ENCODE measurements at places on chromosomes 1 and 21. TPM values are rescaled to one million over a fixed set of nuclear protein-coding genes. Genes with fewer than 3 reads are reported as not detected.
A peak's percentile ranks its signal among the peaks of the same experiment; 100 is the strongest.

GRCh38 chr1:1166642-1167397 lies 6.9 kb upstream of the TTLL10 start:
- no peak for DNase-seq
- H3K36me3 ChIP-seq, result no peaks in the 10 kb centered on the region
- peaks cover 15% of the 10 kb centered on the region for H3K4me1 ChIP-seq
- no peak overlapping the region for H3K4me3 ChIP-seq
- H3K27me3 ChIP-seq, result no peaks in the 10 kb centered on the region

DNA sequence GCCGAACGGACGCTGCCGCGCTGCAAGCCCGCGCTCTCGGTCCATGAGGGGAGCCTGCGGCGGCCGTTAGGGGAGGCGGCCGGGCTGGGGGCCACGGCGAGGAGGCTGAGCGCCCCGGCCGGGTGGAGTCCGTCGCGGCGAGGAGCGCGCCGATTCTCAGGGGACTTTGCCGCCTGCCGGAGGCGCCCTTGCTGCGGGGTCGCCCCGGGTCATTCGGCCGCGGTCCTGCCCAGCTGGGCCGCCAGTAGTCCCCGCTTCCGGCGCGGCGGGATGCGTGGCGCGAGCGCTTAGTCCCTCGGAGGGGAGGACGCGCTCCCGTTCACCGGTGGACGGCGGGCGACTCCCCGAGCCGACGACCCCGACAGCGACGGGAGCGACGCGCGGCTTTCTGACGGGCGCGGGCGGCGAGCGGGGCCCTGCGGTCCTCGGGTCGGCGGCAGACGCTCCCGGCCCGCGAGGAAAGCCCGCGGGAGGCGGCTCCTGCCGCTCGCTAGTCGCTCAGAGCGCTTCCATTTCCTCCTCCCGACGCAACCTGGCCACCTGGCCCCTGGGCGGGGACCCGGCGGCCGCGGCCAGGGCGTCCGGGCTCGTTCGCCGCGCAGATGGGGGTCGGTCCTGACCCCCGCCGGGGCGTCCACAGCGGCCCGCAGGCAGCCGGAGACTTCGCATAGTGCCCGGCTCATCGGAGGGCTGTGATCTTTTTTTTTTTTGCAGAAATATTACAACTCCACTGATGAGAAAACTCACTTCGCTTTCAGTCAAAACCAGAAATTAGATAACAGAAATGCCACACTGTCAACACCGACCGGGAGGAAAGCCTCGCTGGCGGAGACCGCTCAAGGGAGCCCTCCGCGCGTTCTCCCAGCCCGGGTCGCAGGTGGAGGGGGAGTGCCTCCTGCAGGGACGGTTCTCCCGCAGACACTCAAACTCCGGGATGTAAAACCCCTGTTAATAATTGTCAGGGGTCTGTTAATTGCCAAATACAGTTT lies 641 bp upstream of the ZBTB21 start:
- peaks cover 16% of the 10 kb centered on the region for H3K36me3 ChIP-seq
- H3K27me3 ChIP-seq, result no peaks in the 10 kb centered on the region
- peaks cover 11% of the 10 kb centered on the region for H3K4me1 ChIP-seq
- DNase-seq, result no peak
- peak overlapping the region; percentile 41 for H3K4me3 ChIP-seq

DNA sequence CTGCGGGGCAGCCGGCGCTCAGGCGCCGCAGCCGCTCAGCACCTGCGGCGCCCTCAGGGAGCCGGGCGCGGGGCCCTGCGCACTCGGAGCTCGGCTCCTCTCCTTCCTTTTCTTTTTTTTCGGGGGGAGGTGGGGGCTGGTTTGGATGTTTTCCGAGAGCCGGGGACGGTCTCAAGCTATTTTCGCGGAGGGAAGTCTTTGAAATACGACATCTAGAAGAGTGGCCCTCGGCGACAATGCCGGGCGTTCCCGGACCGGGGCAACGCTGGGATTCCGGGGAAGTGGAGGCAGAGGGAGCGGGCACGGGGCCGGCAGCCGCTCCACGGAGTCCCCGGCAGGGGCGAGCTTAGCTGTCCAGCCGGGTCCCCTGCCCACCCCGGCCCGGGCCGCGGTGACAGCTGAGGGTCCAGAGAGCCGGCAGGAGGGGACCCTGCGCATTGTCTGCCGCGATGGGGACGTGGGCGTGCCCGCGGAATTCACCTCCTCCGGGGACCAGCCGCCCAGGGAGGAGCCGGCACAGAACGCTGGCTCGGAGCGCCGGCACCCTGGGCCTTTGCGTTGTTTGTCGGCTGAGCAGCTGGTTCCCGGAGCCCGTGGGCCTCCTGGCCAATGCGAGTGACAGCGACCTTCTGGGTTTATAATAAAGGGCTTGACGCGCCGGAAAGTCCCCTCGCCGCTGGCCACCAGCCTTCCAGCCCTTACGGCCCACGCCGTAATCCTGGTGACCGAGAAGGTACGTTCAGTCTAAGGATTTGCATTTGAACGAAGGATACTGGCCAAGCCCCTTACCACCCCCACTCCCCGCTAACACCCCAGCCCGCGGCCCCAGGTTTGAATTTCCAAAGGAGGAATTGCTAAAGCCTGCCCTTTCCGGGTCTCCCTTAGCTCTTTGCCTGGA lies 582 bp downstream of the SLC37A1 start:
- H3K4me1 ChIP-seq, result peaks cover 55% of the 10 kb centered on the region
- H3K27me3 ChIP-seq, result no peaks in the 10 kb centered on the region
- peak overlapping the region; percentile 62 for H3K27ac ChIP-seq
- DNase-seq, result no peak
- no peaks in the 10 kb centered on the region for H3K36me3 ChIP-seq

GRCh38 chr1:202202500-202203168 lies 9.0 kb downstream of the LGR6 start:
- no peaks in the 10 kb centered on the region for H3K27me3 ChIP-seq
- peaks cover 31% of the 10 kb centered on the region for H3K4me1 ChIP-seq
- no peak overlapping the region for H3K4me3 ChIP-seq
- no peaks in the 10 kb centered on the region for H3K36me3 ChIP-seq
- DNase-seq, result no peak

DNA sequence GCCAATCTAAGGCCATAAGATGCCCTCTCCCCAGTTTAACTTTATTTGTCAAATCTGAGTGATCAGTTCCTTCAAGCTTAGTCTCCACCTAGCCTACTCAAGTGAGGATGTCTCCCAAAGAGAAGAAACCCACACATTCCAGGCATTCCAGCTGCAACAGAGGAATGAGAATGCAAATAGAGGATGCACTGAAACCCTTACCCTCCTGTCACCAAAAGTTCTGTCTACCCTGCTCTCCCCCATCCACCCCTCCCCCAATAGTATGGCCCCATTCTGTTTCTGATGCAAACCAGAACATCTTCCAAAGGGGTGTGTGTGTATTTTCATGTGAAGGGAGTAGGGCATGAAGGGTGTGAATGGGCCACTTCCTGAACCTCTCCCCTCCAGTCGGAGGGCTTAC lies 3.0 kb downstream of the DUSP23 start:
- H3K4me1 ChIP-seq, result 0 out of 2 replicates have a peak, but pooled peaks cover 3% of the 10 kb centered on the region
- DNase-seq, result no peak
- H3K4me3 ChIP-seq, result no peak overlapping the region
- no peak overlapping the region for H3K27ac ChIP-seq
- H3K36me3 ChIP-seq, result no peaks in the 10 kb centered on the region
- no peaks in the 10 kb centered on the region for H3K27me3 ChIP-seq

- no peaks in the 10 kb centered on the region for H3K36me3 ChIP-seq
- H3K27ac ChIP-seq, result no peak overlapping the region
- no peaks in the 10 kb centered on the region for H3K4me1 ChIP-seq
- H3K27me3 ChIP-seq, result peaks cover 13% of the 10 kb centered on the region
These were observed 93.1 kb downstream of the TMEM53 start for GRCh38 chr1:44581205-44581604.

- H3K4me3 ChIP-seq, result no peak overlapping the region
- DNase-seq, result peak; percentile 76
- H3K27ac ChIP-seq, result no peak overlapping the region
- H3K4me1 ChIP-seq, result peaks cover 4% of the 10 kb centered on the region
- no peaks in the 10 kb centered on the region for H3K36me3 ChIP-seq
These were observed 183.3 kb upstream of the TMEM51 start for GRCh38 chr1:14970115-14970798.

- H3K27me3 ChIP-seq, result no peaks in the 10 kb centered on the region
- no peak overlapping the region for H3K27ac ChIP-seq
- peaks cover 17% of the 10 kb centered on the region for H3K4me1 ChIP-seq
- no peaks in the 10 kb centered on the region for H3K36me3 ChIP-seq
- DNase-seq, result no peak
These were observed 22.3 kb downstream of the NAV1 start for GRCh38 chr1:201561195-201561564.

DNA sequence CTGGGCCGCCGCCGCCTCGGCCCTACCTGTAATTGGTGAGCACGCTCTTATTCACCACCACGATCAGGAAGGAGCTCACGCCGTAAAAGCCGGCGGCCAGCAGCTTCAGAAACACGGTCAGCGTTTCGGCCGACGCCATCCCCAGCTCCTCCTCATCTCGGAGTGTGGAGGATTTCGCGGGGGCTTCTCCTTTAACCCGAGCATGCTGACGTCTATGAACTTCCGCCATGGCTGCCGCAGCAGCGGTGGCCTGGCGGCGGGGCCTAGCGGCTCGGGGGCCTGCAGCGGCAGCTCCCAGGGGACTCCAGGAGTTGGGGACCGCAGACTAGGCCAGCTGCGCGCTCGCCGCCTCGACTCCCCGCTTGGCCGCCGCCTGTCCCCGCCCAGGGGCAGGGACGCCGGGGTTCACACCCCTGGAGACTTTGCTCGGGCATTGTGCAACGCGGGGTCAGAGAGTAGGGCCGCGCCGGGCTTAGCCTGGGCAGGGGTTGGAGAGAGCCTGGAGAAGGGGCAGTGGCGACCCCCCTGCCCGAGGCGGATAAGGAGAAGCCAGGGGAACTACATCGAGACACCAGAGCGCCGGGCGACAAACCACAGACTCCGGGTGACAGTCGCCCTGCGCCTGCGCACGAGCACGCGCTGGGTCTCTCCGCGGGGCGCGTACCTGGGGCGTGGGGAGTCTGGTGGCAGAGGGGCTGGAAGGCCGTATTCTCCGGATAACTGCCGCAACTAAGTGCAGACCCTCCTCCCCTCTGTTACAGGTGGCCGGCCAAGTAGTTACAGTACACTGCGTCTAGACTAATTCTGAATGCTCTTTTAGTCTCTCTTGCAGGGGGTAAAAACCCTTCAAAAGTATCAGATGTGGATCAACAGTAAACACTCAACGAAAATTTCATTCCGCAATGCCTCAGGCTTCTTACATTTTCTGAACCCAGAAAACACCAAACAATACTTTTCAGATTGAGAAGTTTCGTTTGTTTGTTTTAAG lies at the start of gene SLC35D1:
TSS of gene SLC35D1 (minus strand) at position 364 of the 988 bp plus-strand sequence. CDS start at position 229, 135 bp downstream.
- DNase-seq, result peak; percentile 44
- H3K27me3 ChIP-seq, result no peaks in the 10 kb centered on the region

- H3K4me1 ChIP-seq, result no peaks in the 10 kb centered on the region
- H3K4me3 ChIP-seq, result no peak overlapping the region
- no peak overlapping the region for H3K27ac ChIP-seq
- DNase-seq, result no peak
- H3K27me3 ChIP-seq, result peaks cover 91% of the 10 kb centered on the region
These were observed 30.9 kb upstream of the PLXNA2 start for GRCh38 chr1:208275083-208275482.

GRCh38 chr21:38140207-38140903 lies 116.4 kb upstream of the KCNJ15 start:
- H3K27me3 ChIP-seq, result no peaks in the 10 kb centered on the region
- H3K27ac ChIP-seq, result no peak overlapping the region
- no peak for DNase-seq
- H3K4me3 ChIP-seq, result no peak overlapping the region
- H3K36me3 ChIP-seq, result no peaks in the 10 kb centered on the region
- no peaks in the 10 kb centered on the region for H3K4me1 ChIP-seq

- no peaks in the 10 kb centered on the region for H3K4me1 ChIP-seq
- no peak overlapping the region for H3K4me3 ChIP-seq
- DNase-seq, result no peak
- H3K27ac ChIP-seq, result no peak overlapping the region
- no peaks in the 10 kb centered on the region for H3K36me3 ChIP-seq
- no peaks in the 10 kb centered on the region for H3K27me3 ChIP-seq
These were observed 186.1 kb upstream of the ADAMTS5 start for GRCh38 chr21:27152996-27153395.

DNA sequence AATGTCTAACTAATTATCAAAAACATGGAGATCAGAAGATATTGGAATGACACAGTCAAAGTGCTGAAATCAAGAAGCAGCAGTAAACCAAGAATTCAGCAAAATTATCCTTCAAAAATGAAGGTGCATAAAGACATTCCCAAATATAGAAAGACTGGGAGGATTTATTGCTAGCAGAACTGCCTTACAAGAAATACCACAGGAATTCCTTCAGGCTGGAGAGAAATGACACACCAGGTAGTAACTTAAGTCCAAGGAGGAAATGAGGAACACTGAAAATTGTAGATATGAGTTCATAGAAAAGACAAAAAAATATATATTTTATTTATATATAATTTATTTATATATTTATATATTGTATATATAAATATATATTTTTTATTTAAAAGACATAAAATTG lies 217.2 kb downstream of the RPS6KC1 start:
- no peak overlapping the region for H3K4me3 ChIP-seq
- no peak for DNase-seq
- no peaks in the 10 kb centered on the region for H3K27me3 ChIP-seq
- no peak overlapping the region for H3K27ac ChIP-seq
- H3K36me3 ChIP-seq, result no peaks in the 10 kb centered on the region

Gene C1QA
- total RNA-seq, result 0.91 TPM

All from HCT116 (cell line).